Jurkat, Clone E6-1 (cell line): ENCODE measurements at places on chromosomes 16 and 17.

- no peak for DNase-seq
These were observed 2.1 kb downstream of the FAM20A start for GRCh38 chr17:68599091-68599490.

DNA sequence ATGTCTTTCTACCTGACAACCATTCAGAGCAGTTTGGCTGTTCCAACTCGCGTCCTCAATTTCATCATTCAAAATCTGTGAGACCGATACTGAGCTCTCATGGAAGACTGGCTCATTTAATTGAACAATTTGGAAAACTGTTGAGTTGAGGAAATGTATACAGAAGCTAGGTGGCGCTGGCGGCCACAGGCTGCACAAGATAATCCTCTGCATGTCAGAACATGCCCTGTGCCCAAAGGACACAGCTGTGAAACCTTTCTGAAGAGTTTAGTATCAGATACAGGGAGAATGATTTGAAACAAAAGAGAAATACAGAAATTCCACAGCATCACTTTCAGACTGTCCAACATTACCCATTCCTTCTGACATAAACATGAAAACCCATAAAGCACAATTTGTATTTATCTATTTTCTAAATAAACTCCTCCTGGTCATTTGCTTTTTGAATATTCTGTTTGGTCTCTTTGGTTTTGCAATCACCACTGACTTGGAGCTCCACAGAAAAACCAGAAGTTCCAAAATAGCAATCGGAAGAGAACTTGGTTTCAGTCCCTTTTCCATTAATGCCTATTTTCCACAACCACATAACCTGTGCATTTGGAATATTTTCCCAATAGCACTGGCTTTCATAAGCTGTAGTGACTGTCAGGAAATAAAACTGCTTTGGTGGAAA lies 192.8 kb downstream of the MAP2K6 start:
- DNase-seq = peak; percentile 33

- peak; percentile 78 for DNase-seq
These were observed 2.2 kb upstream of the CHD3 start for GRCh38 chr17:7886227-7887037.

GRCh38 chr17:43406676-43407645 lies 8.2 kb downstream of the ARL4D start:
- no peak for DNase-seq

DNA sequence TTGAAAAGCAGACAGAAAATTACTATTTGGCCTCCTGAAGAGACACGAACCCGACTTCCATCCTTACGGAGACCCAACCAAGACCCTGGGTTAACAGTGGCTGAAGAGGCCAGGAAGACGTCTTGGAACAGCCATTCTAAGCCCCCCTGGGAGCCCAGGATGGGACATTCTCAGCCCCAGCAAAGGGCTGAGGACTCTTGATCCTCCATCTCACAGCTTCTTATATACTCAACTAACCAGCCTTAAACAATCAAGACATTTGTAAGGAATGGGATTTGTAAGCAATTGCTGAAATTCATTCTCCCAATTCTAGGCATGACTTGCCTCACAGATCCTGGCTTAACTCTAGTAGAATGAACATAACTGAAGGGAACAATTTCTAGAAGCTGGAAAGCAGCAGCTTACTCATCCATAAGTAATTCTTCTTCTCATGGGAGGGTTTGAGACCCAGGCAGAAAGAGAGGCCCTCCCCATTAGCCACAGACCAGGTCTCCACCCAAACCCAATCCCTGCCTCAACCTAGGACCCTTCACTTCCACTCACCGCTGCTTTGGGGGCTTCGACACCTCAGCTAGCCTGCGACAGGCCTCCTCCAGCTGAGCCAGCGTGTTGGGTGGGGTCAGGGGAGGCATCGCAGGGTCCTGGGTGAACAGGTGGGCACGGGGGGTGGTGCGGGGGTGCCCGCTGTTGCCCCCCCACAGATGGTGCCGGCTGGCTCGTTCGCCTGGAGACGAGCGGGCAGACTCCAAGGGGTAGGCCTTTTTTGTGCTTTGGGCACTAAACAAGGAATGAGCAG lies 25.5 kb downstream of the AXIN2 start:
- no peak for DNase-seq

- no peak for DNase-seq
These were observed 58.1 kb upstream of the CRYM start for GRCh38 chr16:21336231-21336630.

GRCh38 chr17:72561266-72561665 lies 440.4 kb downstream of the SOX9 start:
- no peak for DNase-seq

DNA sequence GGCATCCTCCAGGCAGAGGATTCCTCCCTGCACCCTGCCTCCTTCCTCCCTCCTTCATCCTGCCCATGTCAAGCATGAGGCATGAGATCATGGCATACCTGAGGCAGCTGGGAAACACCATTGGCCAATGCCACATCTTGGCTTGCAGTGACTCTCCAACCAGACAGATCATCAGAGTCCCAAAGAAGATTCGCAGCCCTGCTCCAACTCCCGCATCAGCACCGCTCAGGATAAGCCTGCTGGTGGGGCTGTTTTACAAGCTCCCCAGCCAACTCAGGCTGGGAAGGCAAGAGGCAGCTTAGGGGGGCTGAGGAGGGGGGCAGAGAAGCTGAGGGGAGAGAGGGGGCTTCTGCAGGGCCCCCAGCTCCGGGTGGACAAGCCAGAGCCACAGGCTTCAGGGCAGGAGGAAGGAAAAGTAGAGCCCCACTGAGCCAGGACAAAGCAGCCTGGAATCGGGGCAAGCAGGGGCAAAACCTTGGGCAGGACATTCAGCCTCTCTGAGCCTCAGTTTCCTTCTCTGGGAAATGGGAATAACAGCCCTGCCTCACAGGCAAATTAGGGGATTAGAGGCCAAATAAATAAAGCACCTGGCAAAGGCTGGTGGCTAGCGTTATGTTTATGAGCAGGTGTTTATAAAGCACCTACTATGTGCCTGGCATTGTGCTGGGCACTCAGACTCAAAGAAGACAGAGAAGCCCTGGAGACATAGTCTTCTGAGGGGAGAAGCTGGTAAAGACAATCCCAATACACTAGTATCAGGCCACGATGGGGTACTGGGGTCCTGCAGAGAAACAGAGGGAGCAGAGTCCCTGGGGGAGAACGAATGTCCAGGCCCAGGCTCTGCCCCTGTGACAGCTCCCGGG lies 88.1 kb downstream of the GOSR1 start:
- no peak for DNase-seq

GRCh38 chr16:84818989-84819643 lies 669 bp upstream of the CRISPLD2 start:
- no peak for DNase-seq

DNA sequence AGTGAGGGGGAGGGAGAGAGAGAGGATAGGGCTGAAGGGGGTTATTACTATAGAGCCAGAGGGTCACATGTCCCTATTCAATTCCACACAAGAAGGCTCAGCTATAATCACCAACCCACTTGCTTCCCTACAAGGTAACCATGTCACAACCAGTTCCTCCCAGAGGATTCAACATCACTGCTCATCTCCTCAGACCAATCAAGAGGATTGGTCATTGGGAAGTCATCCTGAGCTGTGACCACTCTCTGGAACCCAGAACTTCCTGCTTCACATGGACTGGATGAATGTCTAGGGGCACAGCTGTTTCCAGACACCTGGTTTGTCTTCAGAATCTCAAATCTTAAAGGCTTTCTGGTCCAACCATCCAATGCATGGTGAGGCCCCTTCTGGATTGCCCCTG lies 154.9 kb upstream of the SDK2 start:
- DNase-seq = no peak

DNA sequence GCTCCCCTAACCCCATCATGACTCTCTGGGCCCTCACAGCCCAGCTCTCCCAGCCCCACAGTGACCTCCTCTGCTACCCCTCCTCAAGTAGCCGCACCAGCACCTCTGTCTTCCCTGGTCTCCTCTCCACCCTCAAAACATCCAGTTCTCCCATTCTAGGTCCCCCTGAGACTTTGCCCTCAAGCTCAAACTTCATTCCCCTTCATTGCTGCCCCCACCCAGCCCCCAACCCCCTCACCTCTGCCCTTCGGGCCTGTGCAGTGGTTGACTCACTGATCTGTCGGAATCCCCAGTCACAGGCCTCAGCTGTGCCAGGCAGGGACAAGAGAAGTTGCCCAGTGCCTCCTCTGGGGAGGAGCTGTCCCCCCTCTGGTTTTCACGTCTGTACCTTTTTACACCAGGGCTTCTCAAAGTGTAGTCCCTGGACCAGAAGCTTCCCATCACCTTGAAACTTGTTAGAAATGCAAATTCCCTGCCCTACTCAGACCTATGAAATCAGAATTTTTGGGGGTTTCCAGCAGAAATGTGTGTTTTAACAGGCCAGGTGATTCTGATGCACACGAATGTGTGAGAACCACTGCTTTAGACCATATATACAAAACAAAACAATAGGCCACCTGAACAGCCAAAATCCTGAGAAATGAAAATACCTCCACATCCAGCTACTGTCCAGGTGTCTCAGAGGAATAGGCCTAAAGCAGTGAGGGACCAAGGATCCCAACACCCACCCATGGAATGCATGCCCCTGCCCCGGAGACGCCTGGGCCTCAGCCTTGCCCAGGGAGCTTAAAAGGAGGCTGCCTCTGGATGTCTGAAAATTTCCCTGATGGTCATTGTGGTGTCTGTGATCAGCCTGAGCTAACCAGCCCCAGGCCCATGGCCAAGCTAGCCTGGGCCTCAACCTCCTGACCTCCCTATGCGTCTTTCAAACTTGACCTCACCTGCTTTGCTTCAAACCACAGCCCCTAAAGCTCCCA lies 853 bp upstream of the DOK4 start:
- no peak for DNase-seq

DNA sequence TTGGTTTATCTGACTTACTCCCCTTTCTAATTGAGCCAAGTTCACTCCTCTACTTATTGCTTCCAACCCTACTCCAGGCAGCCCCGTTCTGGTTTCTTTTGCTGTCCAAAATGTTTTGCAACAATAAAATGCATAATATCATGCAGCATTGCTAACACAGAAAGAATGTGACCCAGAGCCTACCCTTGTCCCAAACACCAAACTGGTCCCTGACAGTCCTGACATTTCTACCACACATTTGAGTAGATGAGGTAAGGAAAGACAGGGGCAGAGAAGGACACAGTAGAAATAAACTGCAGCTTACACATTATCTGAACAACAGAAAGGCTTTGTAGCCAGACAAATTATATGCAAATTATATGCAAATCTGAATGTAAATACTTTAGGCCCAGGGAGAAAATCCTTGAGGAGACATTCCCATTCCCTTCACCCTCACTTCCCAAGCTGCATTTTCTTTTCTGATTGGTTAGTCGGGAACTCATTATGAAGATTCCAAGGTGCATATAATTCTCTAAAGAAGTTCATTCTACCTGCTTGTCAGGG lies 31.6 kb downstream of the SOX9 start:
- DNase-seq = no peak

GRCh38 chr16:11215935-11216556 lies 40.0 kb downstream of the SOCS1 start:
- no peak for DNase-seq

DNA sequence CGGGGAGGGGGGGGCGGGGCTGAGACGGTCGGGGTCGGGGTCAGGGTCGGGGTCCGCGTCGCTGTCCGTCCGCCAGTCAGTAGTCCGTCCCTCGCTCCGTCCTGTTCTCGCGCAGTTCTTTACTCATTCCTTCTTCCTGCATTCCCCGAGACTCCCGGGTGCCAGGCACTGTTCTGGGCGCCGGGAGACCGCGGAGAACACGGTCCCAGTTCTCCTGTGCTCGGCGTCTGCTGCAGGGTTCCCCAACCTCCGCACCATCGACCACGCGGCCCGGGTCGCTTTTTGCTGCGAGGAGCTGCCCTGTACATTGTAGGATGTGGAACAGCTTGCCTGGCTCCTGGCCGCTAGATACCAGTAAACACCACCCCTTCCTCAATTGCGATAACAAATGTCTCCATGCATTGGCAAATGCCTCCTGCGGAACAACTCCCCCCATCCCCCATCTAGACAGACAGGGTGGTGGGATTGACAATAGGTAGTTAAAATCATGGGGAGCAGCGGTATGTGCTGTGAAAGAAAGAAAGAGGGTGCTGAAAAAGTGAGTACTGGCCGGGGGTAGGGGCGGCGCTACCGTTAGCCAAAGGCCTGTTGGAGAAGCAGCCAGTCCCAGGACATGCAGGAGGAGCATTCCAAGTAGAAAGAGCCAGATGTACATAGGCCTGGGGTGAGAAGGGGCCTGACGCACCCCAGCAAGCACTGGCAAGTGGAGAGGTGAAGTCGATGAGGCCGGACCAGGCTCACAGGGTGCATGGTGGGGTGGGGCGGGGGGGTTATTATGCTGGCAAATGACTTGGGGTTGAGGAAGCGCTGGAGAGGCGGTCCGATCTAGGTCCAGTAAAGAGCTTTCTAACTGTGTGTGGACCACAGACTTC lies 631 bp downstream of the TRAF7 start:
- no peak for DNase-seq

- DNase-seq = no peak
These were observed 213.1 kb downstream of the FOXL1 start for GRCh38 chr16:86791287-86792035.

GRCh38 chr16:62036101-62036801 lies at the start of gene CDH8:
CDH8 (minus strand) TSS chr16:62036438; CDS start chr16:62021403, 15,035 bp downstream.
- no peak for DNase-seq

GRCh38 chr17:5211458-5211857 lies 19.8 kb upstream of the ZNF594 start:
- no peak for DNase-seq

GRCh38 chr16:629833-630248 lies 944 bp upstream of the WFIKKN1 start:
- DNase-seq = no peak

GRCh38 chr16:1021553-1022160 lies 40.1 kb downstream of the SOX8 start:
- no peak for DNase-seq
